NCI-H1417 treated with DMSO at 0.1 percent for 48 hours (cell line): ENCODE measurements at places on chromosomes 11 and 22.
A peak's percentile ranks its signal among the peaks of the same experiment; 100 is the strongest.

GRCh38 chr11:40062616-40063015 lies 1396.8 kb downstream of the LRRC4C start:
- no peak for DNase-seq

DNA sequence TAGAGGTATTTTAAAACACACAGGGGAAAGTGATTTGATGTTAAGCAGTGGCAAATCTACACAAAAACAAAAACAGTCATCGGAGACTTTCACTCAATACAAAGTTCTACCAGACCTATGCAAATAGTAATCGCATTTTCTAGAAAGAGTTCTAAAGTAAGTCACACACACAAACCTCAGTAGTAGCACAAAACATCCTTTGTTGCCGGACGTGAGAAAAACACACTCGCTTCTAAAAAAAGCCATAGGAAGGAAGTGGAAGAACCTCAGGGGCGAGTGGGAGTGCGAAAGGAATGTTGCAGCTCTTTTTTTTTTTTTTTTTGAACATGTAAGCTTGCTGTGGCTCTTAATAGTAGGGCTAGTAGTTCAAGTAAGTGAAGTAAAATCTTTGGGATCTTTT lies 88.9 kb downstream of the MAML2 start:
- DNase-seq, result no peak

DNA sequence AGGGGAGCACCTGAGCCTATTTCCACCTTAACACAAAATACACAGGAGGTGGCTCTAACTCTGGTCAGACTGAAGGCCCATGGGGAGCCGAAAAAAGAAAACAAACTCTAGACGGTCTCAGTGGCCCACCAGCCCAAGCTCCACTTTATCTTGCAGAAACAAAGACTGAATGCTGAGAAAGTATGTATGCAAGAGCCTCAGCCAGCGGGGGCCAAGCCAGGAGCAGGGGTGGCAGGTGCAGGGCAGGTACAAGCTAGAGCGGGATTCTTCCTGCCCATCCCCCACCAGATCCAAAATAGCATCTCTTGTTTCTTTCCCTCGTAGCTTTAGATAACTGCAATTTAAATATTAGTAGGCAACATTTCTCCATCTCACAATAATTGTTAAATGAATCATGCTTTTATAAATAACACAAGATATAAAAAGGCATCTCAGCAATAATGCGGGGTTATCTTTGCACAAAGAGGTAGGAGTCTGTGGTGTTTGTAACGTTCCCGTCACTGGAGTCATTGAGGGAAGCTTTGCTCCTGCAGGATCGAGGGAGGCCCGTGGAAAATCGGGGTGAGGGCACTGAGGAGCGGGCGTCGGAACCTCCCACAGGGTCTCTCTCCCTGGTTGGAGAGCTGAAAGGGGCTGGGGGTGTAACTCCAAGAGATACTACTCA lies 418.0 kb downstream of the SHANK2 start:
- peak; percentile 15 for DNase-seq

GRCh38 chr11:115776916-115777315 lies 272.7 kb upstream of the CADM1 start:
- no peak for DNase-seq

DNA sequence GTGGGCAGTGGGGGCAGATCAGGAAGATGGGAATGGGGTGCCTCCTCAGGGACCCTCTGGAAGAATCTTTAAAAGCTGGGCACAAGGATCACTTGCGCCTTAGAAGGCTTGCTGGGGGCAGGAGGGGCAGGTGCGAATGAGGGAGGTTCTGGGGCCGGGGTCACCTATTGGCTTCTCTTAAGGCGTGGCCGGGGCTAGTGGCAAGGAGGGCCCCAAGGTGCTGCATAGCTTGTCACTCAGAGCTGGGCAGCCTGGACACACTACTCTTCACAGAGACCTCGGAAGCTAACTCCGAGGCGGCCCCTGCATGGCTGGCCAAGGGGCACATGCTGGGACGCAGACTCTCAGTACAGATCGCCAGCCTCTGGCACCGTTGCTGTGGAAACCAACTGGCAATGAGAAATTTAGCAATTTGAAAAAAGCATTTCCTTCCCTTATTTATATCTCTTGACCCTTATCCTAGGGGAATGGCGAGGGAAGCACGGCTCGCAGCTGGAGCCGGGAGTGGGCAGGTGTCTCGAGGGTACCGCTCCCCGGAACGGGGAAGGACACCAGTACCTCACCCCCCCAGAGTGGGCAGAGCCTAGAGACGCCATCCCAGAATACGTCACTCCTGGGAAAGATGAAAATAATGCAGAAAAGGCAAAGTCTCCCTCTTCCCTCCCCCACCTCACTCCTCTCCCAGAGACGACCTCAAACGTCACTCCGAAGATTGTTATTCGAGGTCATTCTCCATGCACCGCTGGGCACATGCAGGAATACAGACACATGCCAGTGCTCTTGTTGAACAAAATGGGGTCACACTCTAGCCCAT lies 188.1 kb downstream of the CTTN start:
- DNase-seq, result no peak

- DNase-seq, result no peak
These were observed 70.0 kb upstream of the ALX4 start for GRCh38 chr11:44380009-44380313.

DNA sequence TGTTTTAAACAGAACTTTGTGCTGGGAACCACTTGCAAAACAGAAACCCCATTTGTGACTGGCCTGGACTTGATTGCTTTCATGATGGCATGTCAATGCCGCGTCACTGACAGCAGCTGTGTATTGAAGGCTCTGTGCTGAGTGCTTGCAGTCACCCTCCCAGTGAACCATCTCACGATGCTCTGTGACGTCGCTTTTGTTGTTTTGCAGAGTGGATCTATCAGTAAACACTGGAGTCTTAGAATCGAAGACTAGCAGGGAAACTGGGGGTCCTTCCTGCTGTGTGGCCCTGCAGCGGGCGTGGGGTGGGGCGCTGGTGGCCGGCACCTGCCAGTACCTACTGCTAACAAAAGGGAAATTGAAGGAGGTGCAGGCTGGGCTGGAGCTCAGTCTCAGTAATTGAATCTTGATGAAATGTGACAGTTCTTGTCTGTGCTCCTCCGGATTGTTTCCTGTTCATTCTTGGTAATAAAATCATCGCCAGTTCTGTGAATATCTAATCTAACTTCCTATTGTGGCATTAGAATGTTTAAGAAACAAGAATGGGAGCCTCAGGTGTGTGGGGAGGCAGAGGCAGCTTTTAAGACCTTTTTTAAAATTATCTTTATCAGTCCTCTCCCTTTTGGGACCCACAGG lies 50.5 kb upstream of the PARVG start:
- no peak for DNase-seq

GRCh38 chr11:56473252-56473651 lies at the start of gene OR5M3:
TSS of gene OR5M3 (minus strand) at chr11:56473352. CDS start at chr11:56470497, 2,855 bp downstream.
- DNase-seq, result no peak

DNA sequence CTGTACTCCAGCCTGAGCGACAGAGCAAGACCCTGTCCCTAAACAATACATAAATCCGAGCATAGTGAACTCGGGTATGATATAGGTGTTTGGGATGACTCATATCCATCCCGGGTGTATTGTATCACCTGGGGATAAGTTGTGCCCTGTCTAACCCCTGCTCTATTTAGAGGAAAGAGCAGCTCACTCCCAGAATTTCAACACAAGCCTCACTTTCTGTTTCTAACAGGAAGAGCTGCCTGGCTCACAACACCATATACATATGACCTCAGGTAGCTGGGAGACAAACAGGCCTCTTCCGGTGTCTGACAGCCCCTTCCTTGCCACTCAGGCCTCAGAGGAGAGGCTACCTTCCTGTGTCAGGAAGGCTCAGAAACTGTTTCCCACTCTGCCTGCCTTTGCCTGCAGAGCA lies 9.9 kb upstream of the MICALL1 start:
- DNase-seq, result no peak

- no peak for DNase-seq
These were observed 1115.0 kb downstream of the BRD1 start for GRCh38 chr22:48712558-48713271.

DNA sequence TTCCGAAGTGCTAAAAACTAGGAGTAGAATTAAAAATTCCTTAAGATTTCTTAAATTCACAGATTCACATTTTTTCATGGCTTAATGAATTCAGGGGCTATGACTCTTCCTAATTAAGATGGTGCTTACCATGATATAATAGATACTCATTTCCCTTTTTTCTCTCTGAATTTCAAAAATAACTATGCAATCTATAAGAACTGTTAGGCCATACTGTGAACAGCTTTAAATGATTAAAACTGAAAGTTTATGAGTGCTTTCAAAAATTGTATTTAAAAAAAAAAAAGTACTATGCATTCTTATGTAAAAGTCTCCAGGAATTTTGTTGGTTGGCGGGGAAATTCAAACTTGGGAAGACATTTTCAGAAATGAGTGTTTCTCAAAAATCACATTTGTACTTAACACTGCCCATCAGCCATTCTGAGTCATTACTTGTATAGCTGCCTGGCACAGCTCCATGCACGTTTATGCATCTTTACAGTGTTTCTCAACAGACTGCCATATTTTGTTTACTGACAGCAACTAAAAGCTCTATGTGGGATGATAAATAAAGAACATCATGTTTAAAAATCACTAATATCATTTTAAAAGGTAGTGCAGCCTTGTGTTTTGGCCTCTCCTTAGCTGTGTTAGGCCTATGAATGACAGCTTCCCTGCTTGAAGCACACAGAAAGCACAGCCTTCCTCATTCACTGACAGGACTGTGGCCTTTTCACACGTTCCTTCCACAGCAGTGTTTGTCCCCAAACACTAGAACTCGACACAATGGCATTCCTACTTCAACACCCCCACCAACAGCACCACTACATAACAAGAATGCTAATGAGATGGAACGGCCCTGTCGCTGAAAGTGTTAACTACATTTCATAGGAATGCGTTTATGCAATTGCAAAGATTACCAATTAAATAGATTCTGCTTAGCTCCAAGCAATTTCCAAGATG lies 131.4 kb downstream of the DCDC1 start:
- no peak for DNase-seq

- DNase-seq, result no peak
These were observed 34.5 kb downstream of the GLB1L2 start for GRCh38 chr11:134366254-134366653.

- no peak for DNase-seq
These were observed 57.9 kb downstream of the CD82 start for GRCh38 chr11:44623341-44623730.

DNA sequence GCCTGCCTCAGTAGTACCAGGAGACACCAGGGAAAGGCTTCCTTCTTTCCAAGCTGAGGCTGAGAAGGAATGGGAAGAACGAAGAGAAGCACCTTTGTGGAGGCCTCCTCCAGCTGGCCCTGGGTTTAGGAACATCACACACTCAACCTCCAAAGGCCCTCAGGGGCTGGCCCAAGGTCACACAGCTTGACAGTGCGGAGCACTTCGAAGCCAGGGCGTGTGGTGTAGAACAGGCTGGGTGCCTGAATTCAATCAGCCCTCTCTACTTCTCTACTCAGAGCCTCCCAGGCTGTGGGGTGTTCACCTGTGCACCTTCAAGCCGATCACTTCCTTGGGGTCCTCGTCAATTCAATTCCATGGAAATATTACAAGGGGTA lies 727 bp upstream of the CSDC2 start:
- no peak for DNase-seq

DNA sequence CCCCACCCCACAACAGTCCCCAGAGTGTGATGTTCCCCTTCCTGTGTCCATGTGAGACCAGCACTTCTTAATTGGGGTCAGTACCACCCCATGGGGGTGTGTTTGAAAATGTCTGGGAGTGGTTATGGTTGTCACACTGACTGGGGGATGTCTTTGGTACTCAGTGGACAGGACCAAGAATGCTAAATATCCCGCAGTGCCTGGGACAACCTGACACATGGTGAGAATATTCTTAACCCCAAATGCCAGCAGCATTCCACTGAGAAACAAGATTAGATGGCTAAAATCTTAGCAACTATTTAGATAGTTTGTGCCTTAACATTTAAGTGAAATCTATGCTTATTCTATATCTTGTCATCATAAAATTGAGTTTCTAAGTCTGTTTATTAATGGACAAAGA lies 177.5 kb upstream of the ZBED5 start:
- no peak for DNase-seq

GRCh38 chr22:50049299-50050195 lies 8.6 kb downstream of the TTLL8 start:
- no peak for DNase-seq

GRCh38 chr11:63610604-63611394 lies 3.4 kb downstream of the PLAAT3 start:
- DNase-seq, result peak; percentile 24

DNA sequence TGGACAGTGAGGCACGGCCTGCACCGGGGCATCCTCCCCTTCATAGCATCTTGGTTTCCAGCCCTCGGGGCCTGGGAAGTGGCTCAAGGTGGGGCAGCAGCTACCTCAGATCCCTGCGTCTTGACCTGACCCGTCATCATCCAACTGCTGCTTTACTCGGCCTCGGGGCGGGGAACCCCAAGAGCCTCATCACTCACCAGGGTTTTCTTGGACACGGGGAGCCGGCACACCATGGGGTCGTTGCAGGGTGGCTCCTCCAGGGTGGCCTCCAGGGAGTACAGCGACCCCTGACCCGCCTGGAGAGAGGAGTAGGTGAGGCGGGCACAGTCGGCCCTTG lies 651 bp downstream of the CTSF start:
- DNase-seq, result no peak

DNA sequence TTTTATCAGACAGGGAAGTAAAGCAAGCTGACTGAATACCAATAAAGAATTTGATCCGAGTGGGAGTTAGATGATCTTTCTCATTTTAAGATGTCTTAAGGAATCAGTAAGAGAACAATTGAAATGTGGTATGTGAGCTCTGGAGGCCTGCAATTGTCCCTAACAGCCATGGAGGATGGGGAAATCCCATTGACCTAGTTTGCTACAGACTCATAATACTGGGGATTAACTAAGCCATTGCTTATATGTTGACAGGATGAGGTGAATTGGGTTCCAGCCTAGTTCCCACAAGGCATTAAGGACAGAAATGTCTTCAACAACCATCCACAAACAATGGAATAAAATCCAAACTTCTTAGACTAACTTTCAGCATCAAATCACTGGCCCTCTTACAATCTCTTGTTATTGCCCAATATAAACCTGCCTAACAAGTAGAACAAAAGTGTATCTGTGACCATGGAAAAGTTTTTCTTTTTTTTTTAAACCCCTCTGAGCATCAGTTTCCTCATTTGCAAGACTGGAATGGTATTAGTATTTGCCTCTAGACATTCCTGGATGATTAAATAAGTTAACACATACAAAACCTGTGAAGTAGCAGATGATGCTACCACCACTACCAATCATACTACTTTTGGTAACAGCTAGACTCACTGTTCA lies 773.2 kb downstream of the DLG2 start:
- DNase-seq, result no peak
